ENCODE measurements at places on chromosomes 1 and 21.

- no peak for DNase-seq
Observed at GRCh38 chr1:50735443-50735842, 224.6 kb downstream of the FAF1 start.

GRCh38 chr1:1461721-1462317 lies 9.7 kb upstream of the ATAD3B start:
- no peak for DNase-seq

DNA sequence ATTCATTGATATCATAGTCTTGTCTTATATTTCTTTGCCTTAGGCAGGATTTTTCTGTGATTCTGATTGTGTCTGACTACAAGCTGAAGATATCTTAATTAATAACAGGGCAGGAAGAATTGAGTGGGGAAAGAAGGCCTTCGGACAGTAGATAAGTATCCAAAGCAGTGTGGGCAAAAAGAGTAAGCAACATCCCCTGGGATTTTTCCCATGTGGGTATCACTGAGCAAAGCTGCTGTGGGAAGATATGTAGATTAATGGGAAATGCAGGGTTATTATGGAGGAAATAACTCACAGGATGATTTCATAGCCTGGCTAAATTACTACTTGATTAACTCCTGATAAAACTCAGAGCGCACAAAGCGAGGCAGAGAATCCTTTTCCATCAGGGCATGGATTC lies 55.7 kb downstream of the RGS5 start:
- no peak for DNase-seq

DNA sequence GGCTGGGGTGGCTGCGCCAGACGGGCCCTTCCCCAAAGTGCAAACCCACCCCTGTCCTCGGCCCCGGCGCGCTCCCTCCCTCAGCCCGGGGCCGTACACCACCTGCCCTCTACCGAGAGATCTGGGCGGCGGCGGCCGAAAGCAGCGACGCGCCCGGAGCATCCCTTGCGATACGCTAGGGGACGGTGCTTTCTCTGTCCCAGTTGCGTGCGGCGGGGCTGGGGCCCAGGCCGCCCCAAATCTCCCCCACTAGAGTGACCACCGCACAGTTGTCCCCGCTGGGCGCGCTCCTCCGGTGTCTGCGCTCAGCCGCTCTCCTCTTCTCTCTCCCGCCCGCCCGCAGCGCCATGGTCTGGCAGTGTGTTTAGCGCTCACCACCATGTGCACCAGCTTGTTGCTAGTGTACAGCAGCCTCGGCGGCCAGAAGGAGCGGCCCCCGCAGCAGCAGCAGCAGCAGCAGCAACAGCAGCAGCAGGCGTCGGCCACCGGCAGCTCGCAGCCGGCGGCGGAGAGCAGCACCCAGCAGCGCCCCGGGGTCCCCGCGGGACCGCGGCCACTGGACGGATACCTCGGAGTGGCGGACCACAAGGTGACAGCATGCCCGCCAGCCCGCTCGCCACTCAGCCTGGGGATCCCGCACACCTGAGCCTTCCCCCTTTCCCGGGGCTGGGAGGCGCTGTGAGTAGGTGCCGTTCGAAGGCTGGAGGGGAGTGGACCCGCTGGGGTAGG lies 1.0 kb downstream of the ST6GALNAC5 start:
- no peak for DNase-seq

GRCh38 chr21:45943630-45944540 lies 37.7 kb upstream of the COL6A1 start:
- no peak for DNase-seq

GRCh38 chr1:110718452-110718851 lies 43.7 kb upstream of the KCNA3 start:
- DNase-seq = no peak

GRCh38 chr1:242788771-242789170 lies 264.3 kb upstream of the PLD5 start:
- no peak for DNase-seq

DNA sequence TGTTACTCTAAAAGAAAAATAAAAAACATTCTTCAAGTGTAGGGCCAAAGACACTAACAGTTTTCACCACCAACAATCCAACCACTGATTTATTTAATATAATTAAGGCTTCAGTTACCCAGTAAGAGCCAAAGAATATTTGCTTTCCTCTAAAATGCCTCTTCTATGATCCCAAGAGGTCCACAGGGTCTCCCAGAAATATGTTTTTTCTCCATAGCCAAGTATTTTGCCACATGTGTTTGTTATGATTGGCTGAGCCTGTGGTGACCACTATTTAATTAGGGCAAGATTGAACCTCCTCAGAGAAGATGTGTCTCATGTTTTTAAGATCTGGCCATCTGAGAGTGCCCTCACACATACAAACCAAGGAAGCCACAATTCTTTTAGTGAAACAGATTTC lies 135.9 kb downstream of the TPR start:
- no peak for DNase-seq

DNA sequence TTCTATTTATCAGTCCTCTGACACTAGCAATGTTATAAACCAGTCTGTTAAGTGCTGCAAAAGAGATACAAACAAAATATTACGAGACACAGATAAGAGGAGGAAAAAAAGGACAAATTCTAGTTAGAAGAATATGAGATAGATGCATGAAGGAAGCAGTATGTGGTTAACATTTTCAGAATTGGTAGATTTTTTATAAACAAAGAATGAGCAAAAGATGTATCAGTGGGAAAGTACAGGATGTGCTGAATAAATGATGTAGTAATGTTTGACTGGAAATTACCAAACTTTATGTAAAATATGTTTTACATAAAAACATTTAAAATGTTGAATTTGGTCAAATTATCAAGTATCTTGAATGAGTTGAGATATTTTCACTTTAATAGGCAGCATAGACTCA lies 574.2 kb downstream of the NUF2 start:
- DNase-seq = no peak

DNA sequence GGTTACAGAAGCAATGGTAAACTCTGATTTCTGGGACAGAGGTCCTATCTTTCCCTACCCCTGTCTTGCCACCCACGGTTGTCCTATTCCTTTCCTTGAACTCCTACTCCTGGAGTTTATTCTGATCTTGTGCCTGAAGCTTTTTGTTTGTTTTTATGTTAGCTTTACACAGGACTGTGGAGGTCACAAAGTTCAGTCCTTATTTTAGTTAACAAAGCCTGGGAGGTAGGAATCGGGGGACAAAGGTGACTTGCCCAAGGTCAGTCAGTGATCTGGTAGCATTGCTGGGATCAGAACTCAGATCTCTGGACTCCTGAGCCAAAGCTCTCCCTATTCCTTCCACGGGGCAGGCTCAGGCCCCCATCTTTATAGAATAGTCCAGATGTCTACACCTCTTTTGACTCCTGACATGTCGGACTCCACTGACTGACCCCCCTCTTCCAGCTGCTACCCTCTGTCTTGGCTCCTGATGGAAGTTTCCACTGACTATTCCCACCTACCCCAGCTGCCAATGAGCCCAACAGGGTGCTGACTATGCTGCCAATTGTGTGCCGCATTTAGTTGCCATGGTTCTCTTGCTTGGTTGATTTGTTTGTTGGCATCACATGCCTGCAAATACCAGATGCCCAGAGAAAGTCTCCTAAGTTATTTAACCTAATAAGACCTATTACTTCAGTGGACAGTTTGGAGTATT lies 9.9 kb downstream of the F5 start:
- no peak for DNase-seq

DNA sequence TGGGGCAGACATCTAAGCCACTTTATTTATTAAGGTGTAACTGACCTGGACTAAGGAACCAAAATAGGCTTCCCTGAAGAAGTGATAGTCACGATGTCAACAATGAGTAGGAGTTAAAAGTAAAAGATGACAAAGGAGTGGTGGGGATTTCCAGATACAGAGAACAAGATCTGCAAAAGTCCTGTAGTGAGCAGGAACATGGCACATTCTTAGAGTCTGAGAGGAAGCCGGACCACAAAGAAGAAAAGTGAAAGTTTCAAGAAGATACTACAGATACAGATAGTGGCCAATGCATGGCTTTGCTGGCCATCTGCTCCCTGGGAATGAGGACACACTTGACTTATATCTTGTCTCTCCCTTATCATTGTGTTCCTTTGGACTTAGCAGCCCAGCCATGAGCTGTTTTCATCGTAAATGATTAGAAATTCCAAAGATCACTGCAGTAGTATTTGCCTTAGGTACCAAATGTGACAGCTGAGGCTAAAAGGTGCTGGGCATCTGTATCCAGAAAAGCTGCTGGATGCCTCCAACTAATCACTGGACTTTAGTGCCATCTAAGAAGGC lies 302.4 kb upstream of the NR5A2 start:
- DNase-seq = no peak

- DNase-seq = no peak
Observed at GRCh38 chr1:34930702-34931071, 1.2 kb upstream of the DLGAP3 start.

DNA sequence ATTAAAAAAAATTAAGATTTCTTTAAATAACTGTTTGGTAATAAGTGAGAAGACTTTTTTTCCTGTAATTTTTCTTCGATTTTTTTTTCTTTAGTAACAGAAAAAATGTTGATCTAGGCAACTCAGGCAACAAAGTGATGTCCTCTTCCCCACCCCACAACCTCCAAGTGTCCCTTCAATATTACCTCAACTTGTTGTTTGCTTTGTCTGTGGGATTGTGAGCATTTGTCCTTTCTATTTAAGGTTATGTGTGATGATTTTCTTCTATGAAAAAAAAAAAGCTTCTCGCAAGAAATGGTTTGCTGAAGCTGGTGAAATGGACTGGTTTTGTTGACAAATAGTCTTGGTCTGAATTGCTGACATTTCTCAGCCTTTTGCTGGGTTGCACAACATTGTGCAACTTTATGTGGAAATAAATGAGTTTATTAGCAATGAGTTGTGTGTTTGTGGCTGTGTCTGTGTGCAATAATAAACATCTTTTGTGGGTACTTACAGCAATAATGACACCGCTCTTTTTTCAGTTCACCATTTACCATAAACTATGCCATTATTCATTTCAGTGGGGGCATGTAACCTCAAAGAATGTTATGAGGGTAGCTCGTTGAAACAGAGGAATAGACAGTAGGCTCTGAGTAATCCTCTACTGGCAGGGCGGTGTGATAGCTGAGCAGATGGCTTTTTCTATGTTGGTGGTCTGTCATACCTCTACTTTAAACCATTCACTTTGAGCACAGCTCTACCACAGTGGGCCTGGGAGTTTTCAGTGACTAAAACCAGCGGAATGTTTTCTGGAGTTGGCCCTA lies 218.4 kb downstream of the HLX start:
- no peak for DNase-seq

- no peak for DNase-seq
Observed at GRCh38 chr21:46500224-46500861, 41.7 kb downstream of the DIP2A start.

GRCh38 chr1:205920159-205920558 lies 23.1 kb downstream of the SLC26A9 start:
- DNase-seq = no peak

DNA sequence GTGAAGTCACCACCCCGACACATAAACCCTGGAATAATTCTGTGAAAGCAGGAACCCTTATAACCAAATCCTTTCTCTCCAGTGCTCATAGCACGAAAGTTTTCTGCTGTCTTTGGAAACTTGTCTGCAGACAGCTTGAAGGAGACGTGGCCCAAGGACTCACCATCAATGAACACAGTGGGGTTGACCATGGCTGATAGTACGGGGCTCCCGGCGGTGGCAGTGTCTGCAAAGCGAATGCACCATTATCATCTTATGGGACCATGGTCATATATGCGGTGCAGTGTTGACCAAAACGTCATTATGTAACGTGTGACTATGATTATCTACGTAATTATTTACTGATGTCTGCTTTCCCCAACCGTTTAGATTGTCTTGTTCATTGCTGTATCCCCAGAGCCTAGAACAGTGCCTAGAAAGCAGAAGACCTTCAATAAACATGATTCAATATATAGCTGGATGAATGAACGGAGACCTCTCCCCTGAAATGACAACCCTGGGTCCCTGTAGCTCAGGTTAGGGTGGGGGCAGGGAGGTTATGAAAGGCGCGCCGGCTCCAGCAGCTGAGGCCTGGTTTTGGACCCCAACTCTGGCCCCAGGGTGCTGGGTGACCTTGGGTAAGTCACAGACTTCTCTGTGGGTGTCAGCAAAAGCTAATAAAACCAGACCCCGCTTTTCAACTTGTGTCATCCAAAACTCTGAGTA lies 128.4 kb upstream of the ZBTB40 start:
- no peak for DNase-seq

- DNase-seq = no peak
Observed at GRCh38 chr21:45894450-45894825, 87.1 kb upstream of the COL6A1 start.

DNA sequence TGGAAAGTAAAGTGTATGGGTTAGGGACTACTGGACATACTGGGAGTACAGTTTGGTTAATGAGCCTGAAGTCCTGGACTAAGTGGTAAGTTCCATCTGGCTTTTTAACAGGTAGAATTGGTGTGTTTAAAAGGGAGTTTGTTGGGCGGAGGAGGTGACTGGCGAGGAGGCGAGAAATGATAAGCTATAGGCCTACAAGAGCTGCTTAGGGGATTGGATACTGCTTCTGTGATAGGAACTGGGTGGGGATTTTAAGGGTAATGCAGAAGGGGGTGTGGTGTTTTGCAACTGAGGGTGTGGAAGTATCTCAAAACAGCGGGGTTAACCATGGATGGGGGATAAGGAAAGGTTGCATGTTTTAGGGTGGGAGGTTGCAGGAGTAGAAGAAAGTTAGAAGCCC lies 3.5 kb downstream of the ERVH48-1 start:
- no peak for DNase-seq

- no peak for DNase-seq
Observed at GRCh38 chr1:171152549-171152948, 32.6 kb upstream of the FMO2 start.

DNA sequence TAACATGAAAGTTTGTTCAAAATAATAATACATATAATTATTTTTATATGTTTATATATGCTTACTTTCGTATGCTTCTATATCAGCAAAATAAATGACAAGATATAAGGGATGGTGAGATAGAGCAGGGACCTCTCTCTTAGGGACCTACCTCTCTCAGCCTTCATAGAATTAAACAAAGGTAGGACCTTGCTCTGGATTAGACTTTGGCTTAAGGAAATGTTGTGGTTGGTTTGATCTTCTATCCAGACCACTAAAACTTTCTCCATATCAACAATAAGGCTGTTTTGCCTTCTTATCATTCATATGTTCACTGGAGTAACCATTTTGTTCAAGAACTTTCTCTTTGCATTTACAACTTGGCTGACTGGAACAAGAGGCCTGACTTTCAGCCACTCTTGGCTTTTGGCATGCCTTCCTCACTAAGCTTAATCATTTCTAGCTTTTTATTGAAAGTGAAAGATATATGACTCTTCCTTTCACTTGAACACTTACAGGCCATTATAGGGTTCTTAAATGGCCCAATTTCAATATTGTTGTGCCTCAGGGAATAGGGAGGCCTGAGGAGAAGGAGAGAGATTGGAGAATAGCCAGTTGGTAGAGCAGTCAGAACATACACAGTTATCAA lies 14.4 kb downstream of the FRRS1 start:
- DNase-seq = no peak

- DNase-seq = no peak
Observed at GRCh38 chr1:98112626-98113025, 191.8 kb upstream of the DPYD start.

DNA sequence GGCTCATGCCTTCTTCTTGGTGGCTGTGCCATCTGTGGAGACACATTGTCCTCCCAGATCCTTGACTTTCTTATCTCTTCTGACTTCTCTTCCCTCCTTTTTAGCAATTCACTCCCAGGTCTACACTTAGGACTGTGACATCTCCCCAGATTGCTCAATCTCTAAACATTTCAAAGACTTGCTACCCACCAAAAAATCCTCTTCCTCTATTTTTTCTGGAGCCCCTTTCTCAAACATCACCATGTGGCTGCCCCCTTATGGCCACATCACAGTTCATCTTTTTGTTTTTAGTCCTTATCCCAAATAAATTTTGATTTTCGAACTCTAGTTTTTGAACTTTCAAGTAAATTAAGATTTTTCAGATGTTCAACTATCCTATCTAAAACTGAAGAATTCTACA lies 148.6 kb upstream of the HOOK1 start:
- no peak for DNase-seq
